ENCODE measurements at places on chromosomes 2 and 18. TPM values are rescaled to one million over a fixed set of nuclear protein-coding genes. Genes with fewer than 3 reads are reported as not detected.

MTCL1 gene
- 0.75 TPM for total RNA-seq

MSTN gene
- total RNA-seq: not detected

DTNA gene
- total RNA-seq: 0.33 TPM

DNA sequence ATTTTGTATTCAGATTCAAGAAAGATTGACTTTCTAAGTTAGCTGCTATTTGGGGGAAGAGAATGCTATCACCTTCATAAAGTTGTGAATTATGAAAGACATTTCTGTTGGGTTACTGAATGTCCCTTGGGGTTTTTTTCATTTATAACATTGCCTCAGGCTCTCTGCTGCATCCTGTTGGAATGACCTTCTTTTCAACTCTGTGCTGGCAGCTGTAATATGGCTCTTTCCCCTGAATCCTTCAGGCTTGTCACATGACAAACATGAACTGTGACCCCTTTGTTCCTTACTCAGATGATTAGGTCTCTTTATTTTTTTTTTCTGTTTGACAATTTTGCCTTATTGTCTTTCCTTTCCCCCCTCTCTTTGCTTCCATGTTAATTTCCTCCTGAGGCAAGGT is 159.8 kb downstream of the TAF4B start:
- H3K27ac ChIP-seq: no peak overlapping the region
- peaks cover 8% of the 10 kb centered on the region for H3K36me3 ChIP-seq
- no peaks in the 10 kb centered on the region for H3K4me1 ChIP-seq

- H3K36me3 ChIP-seq: no peaks in the 10 kb centered on the region
- H3K27ac ChIP-seq: no peak overlapping the region
- H3K4me3 ChIP-seq: no peak overlapping the region
- DNase-seq: no peak
- H3K27me3 ChIP-seq: no peaks in the 10 kb centered on the region
Measured at GRCh38 chr2:120957905-120958304, 222.2 kb downstream of the GLI2 start.

DNA sequence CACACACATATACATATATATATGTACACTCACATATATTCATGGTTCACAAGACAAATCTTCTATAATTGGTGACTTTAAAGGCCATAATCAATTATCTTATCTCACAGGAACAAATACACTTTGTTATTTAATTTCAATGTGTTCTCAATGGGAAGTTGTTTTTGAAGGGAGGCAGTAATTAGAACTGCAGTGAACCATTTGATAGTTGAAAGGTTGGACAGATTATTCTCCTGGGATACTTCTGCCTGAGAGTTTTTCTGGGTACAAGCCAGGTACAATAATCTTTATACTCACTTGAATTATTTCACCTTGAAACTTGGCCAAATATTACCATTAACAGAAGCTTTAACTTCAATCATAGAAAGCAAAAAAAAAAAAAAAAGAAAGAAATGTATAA is 546.6 kb upstream of the LRRTM4 start:
- DNase-seq: no peak
- no peaks in the 10 kb centered on the region for H3K27me3 ChIP-seq
- H3K4me1 ChIP-seq: no peaks in the 10 kb centered on the region
- H3K36me3 ChIP-seq: no peaks in the 10 kb centered on the region
- H3K4me3 ChIP-seq: no peak overlapping the region

GRCh38 chr2:26245810-26246209 is 1.1 kb downstream of the HADHB start:
- peak overlapping the region; percentile 100 for H3K4me3 ChIP-seq
- H3K27ac ChIP-seq: peak overlapping the region; percentile 98
- H3K36me3 ChIP-seq: peaks cover 9% of the 10 kb centered on the region
- peaks cover 43% of the 10 kb centered on the region for H3K4me1 ChIP-seq
- peak; percentile 28 for DNase-seq

- DNase-seq: no peak
- no peak overlapping the region for H3K4me3 ChIP-seq
- H3K27me3 ChIP-seq: no peaks in the 10 kb centered on the region
- H3K27ac ChIP-seq: no peak overlapping the region
- no peaks in the 10 kb centered on the region for H3K4me1 ChIP-seq
Measured at GRCh38 chr2:240355001-240355891, 80.2 kb upstream of the GPC1 start.

- H3K27ac ChIP-seq: no peak overlapping the region
- H3K4me1 ChIP-seq: no peaks in the 10 kb centered on the region
- H3K36me3 ChIP-seq: no peaks in the 10 kb centered on the region
- no peaks in the 10 kb centered on the region for H3K27me3 ChIP-seq
Measured at GRCh38 chr2:163364736-163365135, 371.1 kb downstream of the FIGN start.

DNA sequence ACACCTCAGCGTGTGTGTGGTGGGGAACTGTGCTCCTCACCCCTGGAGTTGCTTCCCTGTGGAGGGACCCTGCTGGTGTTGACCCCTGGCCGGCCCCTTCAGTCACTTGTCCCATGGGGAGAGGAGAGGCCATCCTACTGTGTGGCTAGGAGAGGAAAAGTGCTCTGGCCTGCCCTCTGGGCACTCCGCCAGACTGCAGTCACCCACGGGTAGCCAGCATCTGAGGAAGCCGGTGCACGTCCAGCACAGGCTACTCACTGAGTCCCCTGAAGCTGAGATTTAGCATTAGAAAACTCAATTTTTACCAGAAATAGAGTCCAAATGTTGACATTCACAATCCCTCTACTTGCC is 211.5 kb upstream of the RAB6C start:
- H3K27me3 ChIP-seq: no peaks in the 10 kb centered on the region
- no peak for DNase-seq
- no peak overlapping the region for H3K27ac ChIP-seq
- no peaks in the 10 kb centered on the region for H3K4me1 ChIP-seq
- H3K36me3 ChIP-seq: no peaks in the 10 kb centered on the region

DNA sequence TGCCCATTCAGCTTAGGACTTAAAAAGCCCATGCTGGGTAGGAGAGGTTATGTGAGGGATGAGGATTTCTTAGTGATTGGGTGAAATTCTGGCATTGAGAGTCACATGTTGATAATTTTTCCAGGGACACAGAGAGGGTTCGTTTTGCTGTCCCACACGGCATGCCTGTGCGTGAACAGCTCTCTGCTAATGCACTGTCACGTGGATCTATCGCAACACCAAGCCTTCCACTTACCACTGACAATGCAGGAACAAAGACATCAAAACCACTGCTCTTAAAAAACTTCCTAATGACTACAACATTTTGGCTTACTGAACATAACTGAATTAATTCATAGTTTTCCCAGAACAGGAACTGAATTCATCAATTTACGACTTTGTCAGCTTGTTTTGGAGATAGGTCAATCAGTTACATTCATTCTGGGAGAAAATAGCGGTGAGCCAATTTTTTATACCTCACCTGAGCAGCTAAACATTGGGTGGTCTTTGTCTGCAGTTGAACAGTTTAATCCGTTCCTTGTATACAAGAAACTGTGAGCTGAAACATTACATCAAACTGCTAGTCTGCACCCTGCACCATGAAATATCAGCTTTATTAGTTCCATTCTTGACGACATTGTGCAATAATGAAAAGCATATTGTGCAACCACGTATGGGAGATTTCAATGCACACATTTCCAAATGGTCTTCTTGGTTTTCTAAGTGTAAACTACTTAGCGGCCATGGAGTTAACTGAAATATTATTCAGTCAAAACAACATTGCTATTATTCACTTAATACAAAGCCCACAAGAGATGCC is 127.1 kb downstream of the LPIN1 start:
- H3K27me3 ChIP-seq: peaks cover 7% of the 10 kb centered on the region
- no peak for DNase-seq
- no peaks in the 10 kb centered on the region for H3K4me1 ChIP-seq
- H3K36me3 ChIP-seq: no peaks in the 10 kb centered on the region
- no peak overlapping the region for H3K4me3 ChIP-seq
- no peak overlapping the region for H3K27ac ChIP-seq

DNA sequence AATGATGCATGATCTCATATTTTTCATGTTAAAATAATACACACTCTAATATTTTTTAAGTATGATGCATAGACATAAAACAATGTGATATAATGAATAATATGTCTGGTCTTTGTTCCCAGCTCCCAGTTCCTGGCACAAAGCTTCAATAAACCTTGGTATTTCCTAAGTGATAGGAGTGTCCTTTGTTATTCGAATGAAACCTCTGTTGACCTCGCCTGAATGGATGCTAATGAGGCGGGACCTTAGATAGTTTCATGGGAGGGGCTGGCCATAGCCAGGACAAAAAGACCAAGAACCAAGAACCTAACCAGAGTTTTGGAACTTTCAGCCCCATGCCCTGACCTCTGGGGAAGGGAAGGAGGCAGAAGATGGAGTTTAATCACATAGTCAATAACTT is 257.7 kb upstream of the COPS8 start:
- DNase-seq: no peak
- no peaks in the 10 kb centered on the region for H3K36me3 ChIP-seq
- H3K27me3 ChIP-seq: no peaks in the 10 kb centered on the region
- no peak overlapping the region for H3K4me3 ChIP-seq

GRCh38 chr2:143729296-143729814 is 600.1 kb downstream of the ARHGAP15 start:
- H3K4me1 ChIP-seq: peaks cover 42% of the 10 kb centered on the region
- H3K36me3 ChIP-seq: peaks cover 28% of the 10 kb centered on the region
- H3K4me3 ChIP-seq: peak overlapping the region; percentile 6
- H3K27ac ChIP-seq: peak overlapping the region; percentile 79
- no peaks in the 10 kb centered on the region for H3K27me3 ChIP-seq

DNA sequence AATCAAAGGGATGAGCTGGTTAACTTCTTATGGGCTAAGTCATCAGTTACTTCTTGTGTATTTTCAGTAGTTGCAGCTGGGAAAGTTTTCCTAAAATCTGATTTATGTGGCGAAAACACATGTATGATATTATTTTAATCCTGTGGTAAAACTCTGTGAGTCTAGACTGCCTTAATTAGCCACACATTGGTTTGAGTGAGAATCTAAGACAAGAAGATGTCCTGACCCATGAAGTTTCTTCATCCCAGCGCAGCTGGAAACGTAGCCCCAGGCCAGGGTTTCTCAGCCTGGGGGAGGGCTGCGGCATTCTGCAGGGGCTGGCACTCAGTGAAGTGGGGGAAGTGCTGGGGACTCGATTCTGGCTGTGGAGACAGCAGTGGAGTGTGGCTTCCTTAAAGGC is 44.7 kb upstream of the INHBB start:
- no peaks in the 10 kb centered on the region for H3K27me3 ChIP-seq
- H3K27ac ChIP-seq: no peak overlapping the region
- peaks cover 14% of the 10 kb centered on the region for H3K4me1 ChIP-seq
- DNase-seq: no peak
- H3K36me3 ChIP-seq: peaks cover 54% of the 10 kb centered on the region
- no peak overlapping the region for H3K4me3 ChIP-seq

GRCh38 chr2:165888171-165888570 is 65.4 kb downstream of the TTC21B start:
- peaks cover 5% of the 10 kb centered on the region for H3K4me1 ChIP-seq
- H3K27me3 ChIP-seq: no peaks in the 10 kb centered on the region
- no peak for DNase-seq
- peaks cover 37% of the 10 kb centered on the region for H3K36me3 ChIP-seq
- H3K4me3 ChIP-seq: no peak overlapping the region

DNA sequence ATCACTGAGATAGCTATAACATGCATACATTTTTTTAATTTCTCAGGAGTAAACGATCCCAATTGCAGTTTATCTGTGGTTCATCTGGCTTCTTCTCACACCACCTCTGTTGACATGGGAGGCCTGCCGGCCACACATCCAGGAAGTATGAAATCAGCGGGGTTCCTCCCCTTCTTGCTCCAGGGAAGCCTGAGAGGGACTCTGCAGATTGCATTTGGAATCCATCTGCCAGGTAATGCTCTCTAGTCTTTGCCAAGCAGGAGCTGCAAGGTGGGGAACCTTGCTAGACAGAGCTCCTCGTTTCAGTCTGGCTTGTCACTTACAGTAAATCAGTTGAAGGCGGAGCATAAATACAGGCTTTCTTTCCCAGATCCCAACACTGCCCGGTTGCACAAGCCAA is 49.9 kb downstream of the SOX11 start:
- no peaks in the 10 kb centered on the region for H3K36me3 ChIP-seq
- H3K4me1 ChIP-seq: no peaks in the 10 kb centered on the region
- no peak for DNase-seq
- no peak overlapping the region for H3K4me3 ChIP-seq
- H3K27me3 ChIP-seq: no peaks in the 10 kb centered on the region
- H3K27ac ChIP-seq: no peak overlapping the region

DNA sequence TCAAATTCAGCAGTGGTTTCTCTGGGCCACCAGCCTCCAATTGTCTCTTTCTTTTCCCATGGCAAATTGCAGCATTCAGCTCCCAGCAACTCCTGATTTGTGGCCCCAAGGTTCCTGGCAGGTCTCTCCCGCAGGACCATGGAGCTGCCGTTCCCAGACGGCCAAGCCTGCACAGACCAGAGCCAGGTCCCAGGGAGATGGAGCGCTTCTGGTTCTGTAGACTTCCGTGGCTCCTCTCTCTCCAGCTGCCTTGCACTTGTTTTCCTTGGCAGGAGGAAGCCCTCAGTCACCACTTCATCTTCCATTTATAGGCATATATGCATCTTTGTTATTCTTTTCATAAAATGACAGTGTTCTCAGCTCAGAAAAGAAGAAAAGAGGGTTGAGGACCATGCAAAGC is 21.7 kb downstream of the TNP1 start:
- H3K4me1 ChIP-seq: no peaks in the 10 kb centered on the region
- no peaks in the 10 kb centered on the region for H3K36me3 ChIP-seq
- H3K27me3 ChIP-seq: peaks cover 7% of the 10 kb centered on the region
- DNase-seq: no peak
- H3K4me3 ChIP-seq: no peak overlapping the region

DNA sequence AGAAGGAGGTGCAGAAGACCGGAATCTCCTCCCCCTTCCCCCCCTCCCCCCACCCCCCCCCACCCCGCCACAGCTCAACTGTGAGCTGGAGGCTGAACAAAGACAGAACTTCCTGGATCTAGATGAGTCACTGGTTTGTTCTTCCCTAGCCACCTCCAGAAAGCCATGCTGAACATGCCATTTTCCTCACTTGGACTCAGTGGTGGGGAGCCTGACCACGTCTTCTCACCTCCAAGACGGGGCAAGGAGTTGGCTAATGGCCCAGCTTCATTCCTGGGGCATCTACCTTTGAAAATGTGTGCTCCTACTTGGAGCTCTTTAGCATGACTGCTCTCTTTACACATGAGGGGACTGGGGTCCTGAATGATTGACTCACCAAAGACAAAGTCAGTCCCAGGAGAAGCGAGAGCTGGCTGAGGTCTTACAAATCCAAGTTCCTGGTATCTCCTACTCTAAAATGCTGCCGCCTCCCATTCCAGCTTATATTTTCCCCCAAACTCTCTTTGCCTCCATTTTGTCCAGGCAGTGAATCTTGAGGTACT is 22.6 kb upstream of the FZD5 start:
- H3K4me3 ChIP-seq: no peak overlapping the region
- no peak overlapping the region for H3K27ac ChIP-seq
- H3K4me1 ChIP-seq: no peaks in the 10 kb centered on the region
- peaks cover 12% of the 10 kb centered on the region for H3K27me3 ChIP-seq
- DNase-seq: no peak
- H3K36me3 ChIP-seq: no peaks in the 10 kb centered on the region

GRCh38 chr2:58922245-58922644 is 681.1 kb upstream of the FANCL start:
- no peaks in the 10 kb centered on the region for H3K36me3 ChIP-seq
- H3K4me1 ChIP-seq: no peaks in the 10 kb centered on the region
- no peaks in the 10 kb centered on the region for H3K27me3 ChIP-seq
